ENCODE measurements at places on chromosomes 4 and X.

GRCh38 chr4:165386328-165386727 lies 7.5 kb downstream of the CPE start:
- DNase-seq, result no peak

DNA sequence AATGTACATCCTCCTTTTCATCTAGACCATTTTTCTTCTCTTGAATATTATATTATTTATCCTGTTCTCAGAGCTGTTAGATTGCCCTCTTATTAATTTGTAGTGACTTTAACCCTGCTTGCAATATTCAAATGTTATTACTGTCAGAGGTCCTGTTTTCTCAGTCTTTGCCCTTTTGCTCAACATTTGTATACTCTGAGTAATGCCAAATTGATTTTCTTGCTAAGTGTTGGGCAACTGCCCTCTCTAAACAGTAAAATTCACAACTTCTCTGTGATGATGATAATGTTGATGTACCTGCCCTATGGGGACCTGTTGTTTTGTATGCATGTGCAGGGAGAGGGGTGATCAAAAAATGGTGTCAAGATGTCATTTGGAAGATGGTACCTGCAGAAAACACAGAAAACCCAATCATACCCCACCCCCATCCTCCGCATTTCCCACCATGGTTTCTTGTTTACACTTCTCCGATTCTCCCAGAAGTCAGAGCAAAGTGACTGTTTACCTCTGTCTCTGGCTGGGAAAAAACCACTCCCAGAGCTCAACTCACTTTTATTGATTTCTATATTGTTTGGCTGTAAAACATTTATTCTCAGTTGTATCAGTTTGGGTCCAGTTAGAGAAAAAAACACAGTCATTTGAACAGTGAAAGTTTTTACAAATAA lies 694.0 kb downstream of the IL1RAPL1 start:
- DNase-seq, result no peak

DNA sequence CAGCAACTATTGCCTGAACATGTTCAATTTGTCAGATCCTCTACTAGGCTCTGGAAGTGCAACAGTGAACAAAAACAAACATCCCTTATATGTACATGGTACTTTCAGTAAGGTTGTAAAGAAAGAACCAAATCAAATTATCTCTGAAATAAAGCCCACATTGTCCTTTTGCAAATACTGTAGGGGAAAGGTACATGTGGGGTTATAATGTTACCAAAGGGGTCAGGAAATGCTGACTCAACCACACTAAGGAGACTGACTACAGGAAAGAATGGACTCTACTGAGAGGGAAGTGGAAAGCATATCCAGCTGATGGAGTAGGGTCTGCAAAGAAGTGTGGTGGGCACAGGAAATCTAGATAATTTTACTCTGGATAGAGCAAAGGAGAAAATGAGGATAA lies 61.5 kb downstream of the PCDH18 start:
- no peak for DNase-seq

- DNase-seq, result no peak
Observed at GRCh38 chrX:148771440-148771839, 271.0 kb downstream of the AFF2 start.

DNA sequence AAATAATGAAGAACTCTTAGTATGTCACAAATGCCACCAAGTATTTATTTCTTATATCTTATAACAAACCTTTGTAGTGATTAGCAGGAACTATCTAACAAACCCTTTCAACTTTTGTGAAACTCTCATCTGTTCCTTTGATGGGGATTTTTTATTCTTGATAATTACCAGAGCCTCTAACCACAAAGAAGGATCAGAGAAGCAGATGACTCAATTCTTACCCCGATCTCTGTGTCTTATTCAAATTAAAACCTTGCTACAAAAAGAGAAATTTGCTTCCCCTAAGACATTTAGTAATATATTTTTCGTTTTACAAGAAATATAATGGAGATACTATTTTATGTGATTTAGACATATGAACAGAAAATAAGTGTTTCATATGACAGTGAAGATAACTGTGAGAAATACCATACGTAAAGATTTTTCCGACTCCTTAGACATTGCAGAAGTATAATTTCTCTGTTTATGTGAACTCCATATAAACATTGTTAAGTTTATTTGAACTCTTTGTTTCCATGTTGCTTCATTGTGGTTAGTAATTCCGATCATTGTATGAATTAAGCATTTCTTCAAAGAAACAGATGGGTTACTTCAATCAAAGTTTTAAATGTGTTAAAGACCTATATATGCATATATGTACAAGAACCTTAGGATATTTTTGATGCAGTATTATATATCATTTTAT lies 205.4 kb downstream of the CFAP299 start:
- no peak for DNase-seq

DNA sequence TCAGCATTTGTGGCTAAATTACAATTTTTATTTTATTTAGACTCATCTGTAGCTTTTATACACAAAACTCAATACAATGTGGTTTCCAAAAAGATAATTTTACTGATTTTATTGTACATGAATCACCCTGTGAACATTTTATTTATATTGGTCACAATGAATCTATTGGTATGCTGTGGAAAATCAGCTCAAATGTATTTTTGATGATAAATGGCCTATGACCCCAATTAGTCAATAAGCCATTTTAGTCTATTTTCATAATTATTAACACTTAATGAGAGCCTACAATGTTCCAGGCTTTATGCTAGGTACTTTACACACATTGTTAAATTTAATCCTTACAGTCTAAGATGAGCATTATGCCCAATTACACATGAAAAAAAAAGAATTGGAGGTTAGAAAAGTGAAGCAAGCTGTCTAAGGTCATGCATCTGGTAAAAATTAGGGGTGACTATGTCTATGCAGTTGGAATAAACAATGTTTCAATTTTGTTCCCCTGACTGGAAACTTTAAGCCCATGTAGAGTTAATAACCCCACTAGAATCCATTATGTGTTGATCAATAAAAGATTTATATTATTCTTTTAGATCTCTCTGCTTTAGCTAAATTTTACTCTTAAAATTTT lies 344.7 kb downstream of the PABPC4L start:
- no peak for DNase-seq

- DNase-seq, result no peak
Observed at GRCh38 chr4:80685214-80685613, 345.3 kb upstream of the BMP3 start.

DNA sequence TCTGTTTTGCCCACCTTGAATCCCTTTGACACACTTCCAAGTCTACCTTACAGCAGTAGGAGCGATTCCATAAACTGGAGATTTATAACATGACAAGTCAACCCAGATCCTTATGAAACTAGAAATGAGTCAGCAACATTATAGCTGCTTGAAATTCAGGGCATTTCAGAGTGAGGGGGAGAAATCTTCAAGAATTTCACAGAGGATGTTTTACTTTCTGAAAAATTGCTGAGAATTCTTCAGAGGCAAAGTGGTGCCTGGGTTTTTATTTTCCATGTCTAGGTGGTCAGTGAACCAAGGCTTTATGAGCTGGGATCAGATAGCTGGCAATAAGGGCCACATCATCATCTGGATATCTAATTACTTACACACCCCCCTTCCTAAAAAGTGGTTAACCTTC lies 119.8 kb downstream of the PPARGC1A start:
- no peak for DNase-seq

GRCh38 chr4:139740531-139741041 lies 75.0 kb downstream of the MGST2 start:
- DNase-seq, result peak; percentile 52

GRCh38 chrX:46865281-46865680 lies 28.4 kb downstream of the RP2 start:
- DNase-seq, result no peak

GRCh38 chrX:135974279-135974856 lies 580 bp upstream of the MMGT1 start:
- peak; percentile 23 for DNase-seq

GRCh38 chr4:129429581-129430320 lies 333.8 kb downstream of the C4orf33 start:
- no peak for DNase-seq

DNA sequence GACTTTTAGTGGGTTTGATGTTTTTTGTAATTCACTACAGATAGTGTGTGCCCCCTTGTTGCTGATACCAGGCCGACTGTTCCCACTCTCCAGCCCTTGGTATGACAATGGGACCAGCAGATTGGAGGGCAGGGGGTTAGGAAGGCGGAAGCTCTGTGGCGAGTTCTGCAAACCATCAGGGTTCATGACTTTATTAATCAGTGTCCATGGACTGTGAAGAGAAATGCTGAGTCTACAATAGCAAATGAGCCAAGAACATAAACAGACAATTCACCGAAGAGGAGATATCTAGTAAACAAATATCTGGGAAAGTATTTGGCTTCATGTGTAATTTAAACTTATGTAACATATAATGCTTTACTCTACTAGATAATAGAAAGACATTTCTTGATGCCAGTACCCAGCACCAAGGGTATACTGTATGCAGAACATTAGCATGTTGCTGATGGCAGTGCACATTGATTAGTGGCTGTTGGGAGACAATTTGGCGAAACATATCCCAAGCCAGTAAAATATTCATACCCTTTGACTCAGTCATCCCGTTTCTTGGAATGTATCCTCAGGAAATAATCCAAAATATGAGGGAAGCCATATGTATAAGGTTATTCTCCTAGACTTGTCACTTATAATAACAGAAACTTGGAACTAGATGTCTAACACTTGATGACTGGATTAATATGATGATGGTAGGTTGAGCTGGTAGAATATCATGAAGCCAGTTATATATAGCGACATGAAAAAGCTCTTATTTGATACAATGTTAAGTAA lies 169.4 kb downstream of the PTTG2 start:
- no peak for DNase-seq

- peak; percentile 28 for DNase-seq
Observed at GRCh38 chrX:48761674-48762471, at the start of gene GLOD5. GLOD5 (plus strand) TSS chrX:48761747; CDS start chrX:48761791, 44 bp downstream.

- DNase-seq, result no peak
Observed at GRCh38 chrX:12970691-12971202, 4.2 kb upstream of the TMSB4X start.

DNA sequence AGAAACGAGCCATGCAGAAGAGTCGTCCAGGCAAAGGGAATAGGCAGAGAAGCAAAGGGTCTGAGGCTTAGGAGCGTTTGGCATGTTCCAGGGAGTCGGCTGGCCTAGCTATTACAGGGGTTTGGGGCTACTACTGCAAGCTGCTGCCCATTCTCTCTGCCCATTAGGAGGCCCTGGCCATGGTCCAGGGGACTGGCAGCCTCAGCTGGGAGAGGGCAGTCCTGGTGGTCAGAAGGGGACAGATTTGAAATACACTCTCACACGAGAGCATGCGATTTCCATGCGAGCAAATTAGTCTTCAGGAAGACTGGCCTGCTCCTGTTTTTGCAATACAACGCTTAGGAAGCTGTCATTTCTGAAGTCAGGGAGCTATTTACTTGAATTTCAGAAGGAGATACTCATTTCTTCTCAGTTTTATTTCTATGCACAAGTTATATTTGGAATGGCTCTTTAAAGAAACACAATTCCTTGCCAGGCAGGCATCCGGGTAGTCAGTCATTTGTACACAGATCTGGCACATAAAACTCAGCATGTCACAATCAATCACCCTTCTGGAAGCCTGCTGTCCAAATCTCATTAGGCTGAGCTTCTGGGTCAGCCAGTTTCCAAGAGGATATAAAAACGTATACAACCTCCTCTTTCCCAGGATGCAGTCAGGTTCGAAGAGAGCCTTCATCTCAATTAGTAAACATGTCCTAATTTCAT lies 27.0 kb downstream of the PROM1 start:
- DNase-seq, result no peak

- DNase-seq, result no peak
Observed at GRCh38 chr4:125111323-125111722, 203.4 kb upstream of the FAT4 start.

DNA sequence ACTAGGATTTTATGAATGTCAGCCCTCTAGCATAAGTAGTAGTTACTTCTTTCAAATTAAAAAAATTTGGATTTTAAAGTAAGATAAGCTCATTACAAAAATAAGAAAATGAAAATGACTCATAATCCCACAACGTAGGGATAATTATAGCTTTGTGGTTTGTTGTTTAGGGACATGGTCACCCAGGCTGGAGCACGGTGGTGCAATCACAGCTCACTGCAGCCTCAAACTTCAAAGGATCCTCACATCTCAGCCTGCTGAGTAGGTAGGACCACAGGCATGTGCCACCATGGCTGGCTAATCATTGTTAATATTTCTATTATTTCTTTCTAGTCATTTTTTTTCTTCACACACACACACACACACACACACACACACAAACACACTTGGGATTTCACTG lies 57.6 kb downstream of the PLAC1 start:
- DNase-seq, result no peak

DNA sequence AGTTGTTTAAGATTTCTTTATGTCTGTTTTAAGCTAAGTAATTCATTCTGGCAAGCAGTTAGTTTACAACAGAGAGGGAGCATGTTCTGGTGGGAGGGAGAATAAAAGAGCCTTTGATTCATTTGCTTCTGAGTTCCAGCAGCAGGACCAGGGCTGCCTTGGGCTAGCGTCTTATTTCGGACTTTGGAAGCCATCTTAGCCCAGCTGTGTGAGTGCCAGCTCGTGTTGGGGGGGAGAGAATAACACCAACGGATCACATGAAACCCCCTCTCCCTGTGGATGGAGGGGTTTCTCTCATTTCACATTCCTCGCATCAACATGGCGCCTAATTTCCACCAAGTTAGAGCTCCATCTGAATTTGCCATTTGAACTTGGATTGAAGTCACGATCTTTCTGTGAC lies 7.4 kb downstream of the GAB1 start:
- DNase-seq, result no peak

DNA sequence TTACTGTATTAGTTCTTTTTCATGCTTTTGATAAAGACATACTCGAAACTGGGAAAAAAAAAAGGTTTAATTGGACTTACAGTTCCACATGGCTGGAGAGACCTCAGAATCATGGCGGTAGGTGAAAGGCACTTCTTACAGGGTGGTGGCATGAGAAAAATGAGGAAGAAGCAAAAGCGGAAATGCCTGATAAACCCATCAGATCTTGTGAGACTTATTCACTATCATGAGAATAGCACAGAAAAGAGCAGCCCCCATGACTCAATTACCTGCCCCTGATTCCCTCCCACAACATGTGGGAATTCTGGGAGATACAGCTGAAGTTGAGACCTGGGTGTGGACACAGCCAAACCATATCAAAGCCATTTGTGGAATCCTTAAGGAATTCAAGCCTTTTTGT lies 1238.9 kb downstream of the ADGRL3 start:
- no peak for DNase-seq

GRCh38 chr4:10898072-10898471 lies 213.5 kb upstream of the CLNK start:
- DNase-seq, result no peak

DNA sequence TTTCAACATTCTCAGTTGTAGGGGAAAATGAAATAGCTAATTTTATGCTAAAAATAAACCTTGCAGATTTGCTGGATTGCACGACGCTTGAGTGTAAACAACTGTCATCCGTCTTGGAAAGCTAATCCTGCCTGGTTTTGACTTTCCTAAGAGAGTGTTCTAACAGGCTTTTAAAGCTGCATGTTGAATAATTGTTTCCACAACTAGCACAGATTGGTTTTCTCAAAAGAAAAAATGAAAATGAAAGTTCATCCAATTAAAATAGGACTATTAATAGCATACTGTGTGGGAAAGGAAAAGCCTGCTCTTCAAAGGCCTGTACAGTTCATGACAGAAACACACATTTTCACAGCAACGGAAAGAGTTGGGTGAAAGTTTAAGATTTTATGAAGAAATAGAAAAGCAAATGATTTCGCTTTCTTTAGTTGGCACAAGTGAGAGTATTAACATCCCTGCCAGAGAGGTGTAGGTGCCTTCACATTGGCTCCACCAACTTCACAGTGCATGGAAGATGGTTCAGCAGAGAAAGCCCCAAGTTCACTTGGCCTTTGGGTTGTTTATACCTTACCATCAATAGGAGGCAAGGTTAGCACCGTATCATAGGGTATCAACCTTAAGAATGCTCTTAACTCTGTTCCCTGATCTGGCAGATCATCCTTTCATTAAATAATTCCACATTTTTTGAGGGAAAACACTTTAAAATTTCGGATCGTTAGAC lies 140.0 kb upstream of the GUCY1A1 start:
- no peak for DNase-seq

Measured in NCI-H510A (cell line).